ENCODE measurements at places on chromosomes 13 and 19.
A peak's percentile ranks its signal among the peaks of the same experiment; 100 is the strongest.

- no peak overlapping the region for H3K4me3 ChIP-seq
- H3K27ac ChIP-seq, result no peak overlapping the region
- H3K4me1 ChIP-seq, result no peaks in the 10 kb centered on the region
- no peaks in the 10 kb centered on the region for H3K27me3 ChIP-seq
- no peaks in the 10 kb centered on the region for H3K36me3 ChIP-seq
- no peak for DNase-seq
These were observed 18.8 kb downstream of the FAM216B start for GRCh38 chr13:42800109-42800643.

DNA sequence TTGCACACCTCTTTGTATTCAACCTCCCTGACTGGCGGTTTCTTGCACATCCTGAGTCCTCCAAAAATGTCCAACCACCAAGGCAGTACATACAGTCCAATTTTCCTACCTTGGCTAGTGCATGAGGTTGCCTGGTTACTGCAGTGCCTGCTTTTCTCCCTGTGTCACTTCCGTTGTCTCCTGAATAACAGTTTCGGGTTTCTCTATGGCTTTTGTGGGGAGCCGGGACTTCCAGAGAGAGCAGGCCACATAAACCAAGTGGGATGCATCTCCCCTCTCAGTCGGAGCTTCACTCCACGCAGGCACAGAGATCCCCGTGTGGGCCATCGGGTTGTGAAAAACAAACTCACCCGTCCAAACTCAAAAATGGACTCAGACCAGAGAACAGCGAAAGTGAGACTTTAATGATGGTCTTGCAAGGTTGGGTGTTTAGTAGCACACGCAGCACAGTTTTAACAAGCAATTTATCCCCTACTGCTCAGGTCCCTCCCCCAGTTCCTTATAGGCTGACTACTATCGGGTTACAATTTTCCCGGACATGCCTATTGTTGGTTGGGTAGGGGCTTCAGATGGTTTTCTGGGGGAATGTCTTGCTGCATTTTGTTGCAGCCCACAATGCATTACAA, 173.1 kb downstream of the POU4F1 start:
- H3K27ac ChIP-seq, result peak overlapping the region; percentile 57
- DNase-seq, result peak; percentile 50
- H3K4me3 ChIP-seq, result peak overlapping the region; percentile 16
- no peaks in the 10 kb centered on the region for H3K27me3 ChIP-seq
- no peaks in the 10 kb centered on the region for H3K36me3 ChIP-seq

DNA sequence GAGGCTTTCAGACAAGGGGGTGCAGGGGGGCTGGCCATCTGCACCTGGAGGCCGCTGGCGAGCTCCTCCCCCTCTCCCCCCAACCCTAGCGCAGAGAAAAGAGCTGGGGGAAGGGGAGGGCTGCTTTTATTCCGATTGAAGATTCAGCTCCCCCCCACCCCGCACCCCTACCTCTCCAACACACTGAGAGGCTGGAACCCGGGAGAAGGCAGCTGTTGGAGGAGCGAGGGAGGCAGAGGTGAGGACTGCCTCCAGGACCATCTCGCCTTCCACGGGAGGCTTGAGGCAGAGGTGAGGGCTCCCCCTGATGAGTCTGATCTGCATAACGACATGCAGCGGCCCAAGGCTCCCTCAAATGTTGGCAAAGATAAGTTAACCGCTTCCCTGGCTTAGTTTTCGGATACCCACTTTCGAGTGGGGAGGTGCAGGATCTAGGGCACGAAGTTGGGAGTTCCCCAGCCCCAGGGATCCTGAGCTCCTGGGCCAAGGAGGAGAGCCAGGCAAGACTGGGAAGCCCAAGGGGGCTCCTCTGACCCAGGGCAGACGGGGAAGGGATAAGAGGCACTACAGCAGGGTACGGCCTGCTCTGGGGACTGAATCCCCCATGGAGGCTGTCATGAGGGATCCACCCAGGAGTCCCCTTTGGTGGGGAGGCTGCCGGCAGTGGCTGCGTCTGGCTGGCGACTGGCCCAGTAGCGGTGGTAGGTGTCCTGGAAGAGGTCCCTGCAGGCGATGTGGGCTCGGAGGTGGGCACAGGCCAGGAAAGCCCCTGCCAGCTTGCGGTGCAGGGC, 1.2 kb upstream of the NUMBL start:
- no peaks in the 10 kb centered on the region for H3K27me3 ChIP-seq
- H3K4me3 ChIP-seq, result no peak overlapping the region
- H3K27ac ChIP-seq, result no peak overlapping the region
- H3K36me3 ChIP-seq, result peaks cover 22% of the 10 kb centered on the region
- DNase-seq, result no peak

GRCh38 chr19:55549500-55550320, 4.4 kb upstream of the SBK3 start:
- H3K4me1 ChIP-seq, result peaks cover 34% of the 10 kb centered on the region
- H3K27ac ChIP-seq, result peak overlapping the region; percentile 98
- H3K4me3 ChIP-seq, result peak overlapping the region; percentile 53
- H3K36me3 ChIP-seq, result no peaks in the 10 kb centered on the region
- no peaks in the 10 kb centered on the region for H3K27me3 ChIP-seq

DNA sequence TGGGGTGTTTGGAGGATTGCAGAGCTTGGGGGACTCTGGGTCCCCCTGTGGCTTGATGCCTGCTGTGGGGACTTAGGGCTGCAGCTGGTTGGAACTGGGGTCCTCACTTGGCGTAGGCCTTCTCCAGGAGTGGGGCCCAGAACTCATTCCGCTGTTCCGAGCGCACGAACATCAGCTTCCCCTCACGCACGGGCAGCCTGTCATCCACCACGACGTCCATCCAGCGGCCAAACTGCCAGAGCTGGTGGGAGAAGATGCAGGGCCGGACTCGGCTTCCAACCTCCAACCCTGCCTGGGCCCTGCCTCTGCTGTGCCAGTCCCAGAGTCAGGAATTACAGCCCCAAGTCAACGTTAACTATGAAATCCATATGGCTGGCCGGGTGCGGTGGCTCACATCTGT, 2.6 kb downstream of the CAPN12 start:
- H3K27ac ChIP-seq, result no peak overlapping the region
- H3K27me3 ChIP-seq, result peaks cover 15% of the 10 kb centered on the region
- H3K4me1 ChIP-seq, result no peaks in the 10 kb centered on the region
- no peak overlapping the region for H3K4me3 ChIP-seq
- no peaks in the 10 kb centered on the region for H3K36me3 ChIP-seq

- no peak for DNase-seq
- H3K27me3 ChIP-seq, result no peaks in the 10 kb centered on the region
- H3K4me1 ChIP-seq, result peaks cover 15% of the 10 kb centered on the region
- H3K27ac ChIP-seq, result no peak overlapping the region
- peaks cover 2% of the 10 kb centered on the region for H3K36me3 ChIP-seq
These were observed 2.5 kb downstream of the KDM4B start for GRCh38 chr19:4971424-4971793.

GRCh38 chr19:12907166-12907565, 11.9 kb downstream of the SYCE2 start:
- DNase-seq, result no peak
- H3K27me3 ChIP-seq, result no peaks in the 10 kb centered on the region
- H3K27ac ChIP-seq, result no peak overlapping the region
- H3K4me3 ChIP-seq, result no peak overlapping the region

GRCh38 chr19:54352041-54352440, 12.7 kb downstream of the LAIR1 start:
- H3K4me1 ChIP-seq, result no peaks in the 10 kb centered on the region
- no peaks in the 10 kb centered on the region for H3K36me3 ChIP-seq
- H3K27ac ChIP-seq, result no peak overlapping the region
- H3K4me3 ChIP-seq, result no peak overlapping the region
- DNase-seq, result no peak

- no peak overlapping the region for H3K27ac ChIP-seq
- no peaks in the 10 kb centered on the region for H3K36me3 ChIP-seq
- H3K4me1 ChIP-seq, result peaks cover 4% of the 10 kb centered on the region
These were observed 1462.4 kb downstream of the UQCRFS1 start for GRCh38 chr19:27750391-27751043.

DNA sequence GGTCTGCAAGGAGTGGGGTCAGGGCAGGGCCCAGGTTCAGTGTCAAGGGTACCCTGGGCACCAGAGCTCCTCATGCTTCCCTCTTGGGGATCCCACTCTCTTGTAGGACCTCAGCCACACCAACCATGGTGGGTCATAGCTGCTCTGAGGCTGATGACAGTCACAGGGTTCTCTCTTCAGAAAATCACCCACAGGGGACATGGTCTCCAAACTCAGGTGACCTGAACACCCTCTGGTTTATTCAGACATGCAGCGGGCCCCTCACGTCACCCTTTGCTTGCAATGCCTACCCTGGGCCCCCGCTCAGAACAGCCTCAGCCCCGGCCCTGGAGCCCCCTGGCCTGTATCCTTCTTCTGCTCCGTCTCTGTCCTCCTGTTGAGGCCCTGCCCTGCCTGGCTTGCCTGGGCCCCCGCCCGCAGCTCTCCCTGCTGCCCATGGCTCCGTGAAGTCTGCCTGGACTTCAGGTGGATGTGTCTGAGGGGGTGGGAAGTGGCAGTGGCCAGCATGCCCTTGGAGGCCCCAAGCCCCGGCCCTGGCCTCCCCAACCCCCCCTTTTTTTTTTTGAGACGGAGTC, 20.4 kb downstream of the CHERP start:
- no peak overlapping the region for H3K4me3 ChIP-seq
- no peaks in the 10 kb centered on the region for H3K27me3 ChIP-seq
- DNase-seq, result no peak
- H3K27ac ChIP-seq, result no peak overlapping the region
- H3K36me3 ChIP-seq, result peaks cover 80% of the 10 kb centered on the region
- no peaks in the 10 kb centered on the region for H3K4me1 ChIP-seq

DNA sequence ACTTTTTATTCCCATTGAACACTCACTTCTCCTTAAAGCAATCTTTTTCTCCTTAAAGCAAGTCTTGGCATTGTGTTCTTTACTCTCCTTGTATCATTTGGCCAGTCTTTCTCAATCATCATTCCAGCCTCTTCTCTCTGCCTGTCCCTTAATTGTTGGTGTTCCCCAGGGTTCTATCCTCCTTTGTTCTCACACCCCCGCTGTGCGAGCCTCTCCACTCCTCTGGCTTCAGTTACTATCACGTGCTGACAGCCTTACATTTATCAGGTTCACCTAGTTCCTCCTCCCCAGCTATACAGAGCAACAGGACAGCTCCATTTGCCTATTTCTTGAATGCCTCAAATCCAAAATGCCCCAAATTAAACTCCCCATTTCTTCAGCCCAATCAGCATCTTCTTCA, 24.6 kb downstream of the CYSLTR2 start:
- no peak for DNase-seq
- H3K4me1 ChIP-seq, result no peaks in the 10 kb centered on the region
- H3K4me3 ChIP-seq, result no peak overlapping the region
- H3K27me3 ChIP-seq, result no peaks in the 10 kb centered on the region

DNA sequence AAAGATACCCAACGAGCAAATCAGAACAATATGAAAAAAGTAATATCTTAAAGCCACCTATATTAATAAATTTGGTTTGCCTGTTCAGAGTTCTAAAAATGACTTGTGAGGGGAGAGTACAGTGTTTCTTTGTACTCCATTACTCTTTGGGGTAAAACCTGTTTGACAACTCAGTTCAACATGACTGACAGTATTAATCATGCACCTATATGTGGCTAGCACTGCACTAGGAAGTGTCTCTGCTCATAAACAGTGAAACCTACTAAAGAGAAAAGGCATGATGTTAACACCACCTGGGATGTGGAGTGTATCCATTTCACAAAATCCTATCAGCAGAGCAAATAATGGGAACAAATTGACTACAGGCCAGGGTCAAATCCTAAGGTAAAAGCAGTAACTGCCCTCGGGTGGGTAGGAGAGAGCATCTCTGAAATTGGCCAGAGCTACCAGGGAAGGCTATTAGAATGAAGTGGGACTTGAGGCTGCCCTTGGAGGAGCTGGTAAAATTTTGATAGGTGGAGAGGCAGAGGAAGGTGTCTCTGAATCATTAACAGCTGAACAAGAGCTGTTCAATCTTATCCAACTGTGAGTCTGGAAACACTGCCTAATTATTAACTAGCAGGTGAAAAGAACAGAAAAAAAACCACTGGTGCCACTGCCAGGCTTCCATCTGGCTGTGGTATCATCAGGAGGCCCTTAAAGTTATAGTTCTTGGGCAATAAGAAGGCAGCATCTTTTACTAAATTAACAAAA, 365.1 kb downstream of the DNAJC15 start:
- H3K36me3 ChIP-seq, result no peaks in the 10 kb centered on the region
- H3K27ac ChIP-seq, result no peak overlapping the region
- H3K4me3 ChIP-seq, result no peak overlapping the region
- H3K4me1 ChIP-seq, result peaks cover 4% of the 10 kb centered on the region
- no peaks in the 10 kb centered on the region for H3K27me3 ChIP-seq
- DNase-seq, result no peak

DNA sequence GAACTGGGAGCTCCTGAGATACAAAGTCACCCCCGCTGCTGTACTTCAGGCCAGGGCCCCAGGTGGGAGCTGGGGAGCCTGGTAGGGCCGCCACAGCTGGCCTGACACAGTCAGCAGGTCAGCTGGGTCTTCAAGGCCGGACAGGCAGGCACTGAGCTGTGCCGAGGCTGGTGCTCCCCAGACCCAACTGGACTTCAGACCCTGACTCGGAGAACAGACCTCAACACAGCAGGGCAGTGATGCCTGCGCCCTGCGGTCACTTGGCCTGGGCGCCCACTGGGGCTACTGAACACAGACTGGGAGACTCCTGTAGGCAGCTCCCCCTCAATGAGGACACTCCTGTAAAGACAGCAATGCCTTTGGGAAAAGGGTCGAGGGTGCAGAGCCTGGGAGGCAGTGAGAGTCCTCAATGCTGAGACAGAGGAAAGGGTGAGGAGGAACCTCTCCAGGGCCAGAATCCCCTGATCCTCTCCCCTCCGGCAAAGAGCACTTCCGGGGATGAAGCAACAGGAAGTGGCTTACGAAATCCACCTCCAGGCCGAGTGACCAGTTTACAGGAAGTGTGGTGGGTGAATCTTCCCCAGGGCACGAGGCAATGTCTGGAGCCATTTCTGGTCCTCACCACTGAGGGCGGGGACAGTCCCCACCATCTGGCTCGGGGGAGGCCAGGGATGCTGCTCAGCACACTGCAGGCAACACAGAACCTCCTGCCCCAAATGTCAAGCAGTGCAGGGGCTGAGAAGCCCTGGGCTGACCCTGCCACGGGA, 40.8 kb upstream of the ISYNA1 start:
- H3K4me1 ChIP-seq, result no peaks in the 10 kb centered on the region
- no peaks in the 10 kb centered on the region for H3K36me3 ChIP-seq
- no peaks in the 10 kb centered on the region for H3K27me3 ChIP-seq
- no peak overlapping the region for H3K4me3 ChIP-seq

DNA sequence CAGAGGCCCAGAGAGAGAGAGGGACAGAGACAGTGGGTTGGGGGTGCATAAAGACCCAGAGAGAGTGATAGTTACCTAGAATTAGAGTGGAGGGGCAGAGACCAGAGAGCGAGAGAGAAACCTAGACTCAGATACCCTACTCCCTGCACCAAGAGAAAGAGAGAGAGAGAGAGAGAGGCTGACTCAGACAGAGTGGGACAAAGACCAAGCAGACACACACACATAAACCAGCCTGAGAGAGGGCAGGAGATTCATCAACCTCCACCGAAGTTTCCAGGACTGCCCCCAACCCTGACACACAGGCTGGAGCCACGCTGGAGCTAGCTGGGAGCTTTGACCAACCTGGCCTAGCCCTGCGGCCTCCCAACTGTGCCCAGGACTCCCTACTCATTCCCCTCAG, 12.9 kb downstream of the SYT3 start:
- H3K4me1 ChIP-seq, result no peaks in the 10 kb centered on the region
- no peak for DNase-seq
- H3K27ac ChIP-seq, result no peak overlapping the region
- peaks cover 14% of the 10 kb centered on the region for H3K27me3 ChIP-seq
- no peak overlapping the region for H3K4me3 ChIP-seq

- H3K4me3 ChIP-seq, result no peak overlapping the region
- no peak for DNase-seq
- peaks cover 5% of the 10 kb centered on the region for H3K4me1 ChIP-seq
- H3K27ac ChIP-seq, result no peak overlapping the region
These were observed 187.9 kb downstream of the TEX29 start for GRCh38 chr13:111508164-111508870.

All from neuronal stem cell (in vitro differentiated cells).